ENCODE measurements at places on chromosomes 6 and 20.

DNA sequence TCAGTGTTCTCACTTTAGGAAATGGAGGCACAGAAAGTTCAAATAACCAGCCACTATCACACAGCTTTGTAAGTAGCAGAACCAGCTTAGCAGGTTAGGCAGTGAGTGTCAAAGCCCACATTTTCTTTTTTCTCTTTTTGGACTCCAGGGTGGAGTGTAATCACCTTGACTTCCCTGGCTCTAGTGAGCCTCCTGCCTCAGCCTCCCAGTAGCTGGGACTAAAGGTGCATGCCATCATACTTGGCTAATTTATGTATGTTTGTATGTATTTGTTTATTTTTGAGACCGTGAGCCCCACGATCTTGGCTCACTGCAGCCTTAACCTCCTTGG lies 7.8 kb upstream of the NCOA3 start:
- DNase-seq = no peak

DNA sequence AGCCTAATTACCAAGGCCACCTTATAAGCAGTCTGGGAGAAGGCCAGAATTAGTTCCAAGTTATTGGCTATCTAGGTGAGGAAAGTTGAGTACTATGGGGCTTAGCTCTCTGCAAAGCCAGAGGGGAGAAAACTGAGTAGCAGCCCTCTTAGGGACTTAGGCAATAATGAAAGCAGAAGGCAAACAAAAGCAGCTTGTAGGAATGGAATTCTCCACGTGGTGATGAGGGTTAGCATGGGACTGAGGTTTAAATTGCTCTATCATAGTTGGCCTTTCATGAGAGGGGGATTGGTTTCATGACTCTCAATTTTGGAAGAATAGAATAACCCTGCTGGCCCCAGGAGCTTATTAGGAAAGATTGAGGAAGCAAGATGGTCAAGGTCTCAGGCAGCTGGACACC lies 7.0 kb upstream of the UBE2J1 start:
- no peak for DNase-seq

DNA sequence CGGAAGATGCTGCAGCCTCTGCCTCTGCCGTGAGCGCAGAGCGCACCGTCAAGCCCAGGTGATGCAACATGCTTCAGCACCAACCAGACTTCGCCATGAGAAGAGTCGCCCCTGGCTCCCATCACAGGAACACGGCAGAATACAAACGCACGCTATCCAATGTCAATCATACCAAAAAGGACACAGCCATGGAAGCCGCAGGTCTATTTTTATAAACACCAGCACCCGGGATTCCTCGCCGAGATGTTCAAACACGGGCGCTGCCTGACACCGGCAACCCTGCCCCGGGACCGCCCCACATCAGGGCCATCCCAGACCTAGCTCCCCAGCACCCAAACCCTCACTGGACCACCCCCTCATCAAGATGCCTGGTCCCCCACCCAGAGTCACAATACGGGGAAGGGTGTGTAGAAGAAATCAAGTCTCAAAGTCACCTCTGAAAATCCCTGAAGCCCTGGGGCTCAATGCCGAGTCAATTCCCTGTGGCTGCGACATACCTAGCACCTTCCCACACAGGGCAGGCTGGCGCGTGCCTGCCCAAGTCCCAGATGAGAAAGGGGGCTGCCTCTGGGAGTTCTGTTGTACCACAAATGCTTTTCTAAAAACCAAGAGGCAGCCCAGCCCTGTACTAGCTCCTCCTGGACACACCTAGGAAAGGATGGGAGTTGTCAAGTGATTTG lies 17.9 kb downstream of the TAF4 start:
- DNase-seq = no peak

DNA sequence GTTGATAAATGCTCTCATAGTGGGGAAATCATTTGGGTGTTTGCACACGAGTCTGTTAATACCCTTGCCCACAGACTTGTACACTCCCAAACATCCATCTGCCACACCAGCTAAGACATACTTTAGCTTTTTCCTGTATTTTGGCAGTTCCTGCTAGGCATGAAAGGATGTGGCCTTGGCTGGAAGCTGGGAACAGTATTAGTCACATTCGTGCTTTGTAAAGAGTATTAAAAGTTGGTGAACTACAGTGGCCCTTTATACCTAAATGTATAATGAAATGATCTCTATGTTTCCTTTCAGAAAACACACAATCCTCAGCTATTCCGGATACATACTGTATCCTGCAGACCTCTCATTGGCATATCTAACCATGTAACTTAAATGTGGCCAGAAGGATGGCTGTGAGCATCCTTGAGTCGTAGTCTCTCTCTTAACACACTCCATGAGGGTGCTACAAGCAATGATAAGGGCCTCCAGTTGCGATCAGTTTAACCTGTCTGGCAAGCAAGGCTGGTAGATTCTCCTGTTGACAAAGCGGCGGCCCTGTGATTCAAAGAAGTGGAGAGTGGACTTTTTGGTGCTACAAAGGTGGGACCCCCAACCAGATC lies 1.5 kb downstream of the LEMD2 start:
- DNase-seq = no peak

GRCh38 chr20:47818996-47819609 lies 33.8 kb upstream of the SULF2 start:
- DNase-seq = no peak

- DNase-seq = no peak
Observed at GRCh38 chr6:39282774-39283173, 31.4 kb downstream of the KCNK17 start.

GRCh38 chr6:32658268-32658897 lies 8.1 kb downstream of the HLA-DQB1 start:
- no peak for DNase-seq

DNA sequence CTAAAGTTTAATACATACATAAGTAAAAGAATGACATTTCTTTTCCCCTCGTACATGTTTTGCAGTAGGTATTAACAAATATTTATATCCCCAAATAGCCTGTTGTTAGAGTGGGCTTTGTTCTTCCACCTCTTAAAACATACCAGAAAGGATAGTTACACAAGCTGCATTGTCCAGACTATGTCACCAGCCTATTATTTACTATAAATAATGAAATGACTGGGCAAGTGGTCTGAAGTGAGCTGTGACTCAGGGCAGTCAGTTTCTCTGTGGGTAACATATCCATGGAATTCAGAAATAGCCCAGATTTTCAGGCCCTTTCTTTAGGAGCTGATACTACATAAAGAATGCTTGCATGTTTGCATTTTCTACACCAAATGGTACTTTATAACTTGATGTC lies 60.1 kb downstream of the FUT9 start:
- no peak for DNase-seq

GRCh38 chr6:136404627-136405419 lies 115.2 kb upstream of the BCLAF1 start:
- DNase-seq = no peak

DNA sequence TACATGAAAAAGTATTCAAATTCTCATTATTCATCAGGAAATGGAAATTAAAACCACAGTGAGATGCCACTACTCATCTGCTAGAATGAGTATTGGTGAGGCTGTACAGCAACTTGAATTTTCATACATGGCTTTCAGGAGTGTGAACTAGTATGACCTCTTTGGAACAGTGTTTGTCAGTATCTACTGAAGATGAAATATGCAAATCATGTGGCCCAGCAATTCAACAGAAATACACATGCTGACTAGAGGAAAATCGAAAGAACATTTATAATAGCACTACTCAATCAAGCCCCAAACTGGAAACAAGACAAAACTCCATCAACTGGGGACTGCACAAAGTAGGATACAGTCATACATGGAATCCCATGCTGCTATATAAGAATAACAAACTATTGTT lies 102.2 kb downstream of the DCDC2 start:
- no peak for DNase-seq

GRCh38 chr6:169843991-169844390 lies 92.6 kb downstream of the ERMARD start:
- no peak for DNase-seq

DNA sequence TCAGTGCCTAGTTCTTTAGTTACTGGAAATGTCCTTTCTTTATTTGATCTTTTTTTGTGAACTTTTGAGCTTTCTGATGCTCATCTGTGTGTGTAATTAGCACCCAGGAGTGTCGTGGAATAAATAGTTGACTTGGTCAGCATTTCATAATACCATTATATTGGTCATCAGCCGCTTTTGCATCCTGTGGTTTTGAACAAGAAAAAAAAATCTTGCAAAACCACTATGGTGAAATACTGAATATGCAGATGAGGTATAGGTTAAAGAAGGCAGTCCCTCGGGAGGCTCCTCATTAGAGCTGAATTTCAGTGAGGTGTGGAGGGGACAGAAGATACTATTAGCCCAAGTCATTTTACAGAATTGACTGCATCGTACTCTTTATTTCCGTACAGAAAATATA lies 90.1 kb downstream of the FOXO3 start:
- DNase-seq = peak; percentile 43

DNA sequence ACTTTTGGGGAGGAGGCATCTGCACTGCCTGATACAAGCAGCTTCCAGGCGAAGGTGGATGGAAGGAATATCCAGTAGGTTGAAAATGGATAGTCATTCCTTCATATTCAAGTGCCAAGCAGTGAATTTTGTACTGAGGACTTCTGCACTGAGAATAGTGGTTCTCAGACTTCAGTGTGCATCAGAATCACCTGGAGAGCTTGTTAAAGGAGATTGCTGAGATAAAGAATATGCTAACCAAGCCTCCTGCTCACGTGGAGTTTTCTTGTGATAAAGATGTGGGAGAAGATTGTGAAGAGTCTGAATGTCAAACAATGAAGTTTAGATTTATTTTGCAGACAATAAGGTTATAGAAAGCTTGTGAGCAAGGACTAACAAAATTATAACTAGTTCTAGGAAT lies 97.8 kb downstream of the HFE start:
- DNase-seq = no peak

DNA sequence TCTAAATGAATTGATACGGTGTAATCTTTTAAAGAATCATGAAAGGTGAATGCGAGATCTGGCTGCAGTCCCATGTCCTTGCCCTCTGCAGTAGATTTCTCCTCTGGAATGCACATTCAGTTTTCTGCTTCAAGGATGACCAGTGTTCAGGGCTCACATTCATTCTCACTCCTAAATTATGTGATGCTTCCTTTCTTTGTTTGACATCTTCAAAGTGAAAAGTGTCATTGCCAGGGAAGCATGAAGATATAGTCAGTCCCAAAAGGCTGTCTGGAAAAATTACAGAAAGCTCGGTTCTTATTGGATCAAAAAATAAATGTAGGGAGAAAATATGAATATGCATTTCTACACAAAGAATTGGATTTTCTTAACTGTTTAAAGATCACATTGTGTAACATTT lies 395.6 kb downstream of the NKAIN2 start:
- no peak for DNase-seq

- no peak for DNase-seq
Observed at GRCh38 chr6:134182528-134182927, 130.1 kb upstream of the SLC2A12 start.

- DNase-seq = peak; percentile 97
Observed at GRCh38 chr6:14001329-14002012, 76.7 kb downstream of the RNF182 start.

GRCh38 chr6:14458669-14459266 lies 341.2 kb downstream of the CD83 start:
- no peak for DNase-seq

- no peak for DNase-seq
Observed at GRCh38 chr20:10502098-10502526, 67.0 kb downstream of the SLX4IP start.
